ENCODE measurements at places on chromosomes 7 and 10.

DNA sequence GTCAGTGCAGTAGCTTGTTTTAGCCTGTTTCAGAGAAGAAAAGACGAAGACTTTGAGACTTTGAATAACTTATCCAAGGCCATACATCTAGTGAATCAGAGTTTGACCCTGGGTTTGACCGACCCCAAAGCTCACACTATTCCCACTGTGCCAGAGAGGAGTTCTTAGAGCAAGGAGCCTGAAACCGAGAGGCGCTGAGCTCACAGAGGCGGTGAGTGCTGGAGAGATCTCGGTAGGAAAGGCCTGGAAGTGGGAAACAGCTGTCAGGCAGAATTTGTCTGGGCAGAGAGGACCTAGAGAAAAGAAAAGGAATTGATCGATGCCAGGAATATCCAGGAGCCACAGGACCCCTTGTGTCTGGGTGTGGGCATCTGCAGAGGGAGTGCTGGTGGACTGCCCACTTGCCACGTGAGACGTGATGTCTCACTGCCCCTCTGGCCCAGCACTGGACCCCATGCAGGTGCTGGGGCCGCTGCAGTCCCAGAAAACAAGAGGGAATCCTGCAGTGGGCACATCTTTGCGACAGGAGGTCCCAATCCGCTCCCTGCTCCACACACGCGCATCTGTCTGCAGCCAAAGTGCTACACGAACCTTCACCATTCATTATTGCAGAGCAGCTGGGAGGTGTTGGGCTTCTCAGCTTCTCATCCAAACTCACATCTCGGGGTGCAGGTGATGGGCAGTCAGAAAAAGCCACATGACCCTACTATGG lies 6.2 kb downstream of the CALML3 start:
- no peak for DNase-seq

DNA sequence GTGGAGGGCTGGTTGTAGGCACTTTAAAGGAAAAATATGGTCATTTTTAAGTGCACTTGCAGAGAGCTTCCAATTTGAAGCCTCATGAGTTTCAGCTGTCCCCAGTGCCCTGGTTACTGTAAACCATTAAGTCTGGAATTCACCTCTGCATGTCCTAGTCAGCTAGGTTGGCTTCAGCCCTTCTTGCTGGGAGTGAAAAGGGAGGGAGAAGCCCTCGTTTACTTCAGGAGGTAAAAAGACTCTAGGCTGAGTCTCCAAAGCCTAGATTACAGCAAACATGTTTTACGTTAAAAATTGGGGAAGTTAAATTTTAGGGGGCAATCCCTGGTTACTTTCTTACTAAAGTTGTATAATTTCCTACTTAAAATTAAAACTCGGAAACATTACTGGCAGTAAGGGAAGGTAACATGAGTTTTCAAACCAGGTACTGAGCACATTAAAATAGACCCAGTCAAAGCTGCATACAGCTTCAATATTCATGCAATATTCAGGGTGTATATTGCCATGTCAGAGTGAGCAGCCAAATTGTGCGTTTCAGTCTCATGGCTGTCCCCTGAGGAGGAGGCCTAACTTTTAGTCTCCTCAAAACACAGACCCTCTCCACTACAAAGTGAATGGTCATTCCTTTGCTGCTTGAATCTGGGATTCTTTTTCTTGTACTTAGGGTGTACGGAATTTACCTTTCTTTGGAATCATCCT lies 156.7 kb downstream of the PRKG1 start:
- no peak for DNase-seq

- DNase-seq: no peak
These were observed 41.2 kb downstream of the NRCAM start for GRCh38 chr7:108415084-108415483.

DNA sequence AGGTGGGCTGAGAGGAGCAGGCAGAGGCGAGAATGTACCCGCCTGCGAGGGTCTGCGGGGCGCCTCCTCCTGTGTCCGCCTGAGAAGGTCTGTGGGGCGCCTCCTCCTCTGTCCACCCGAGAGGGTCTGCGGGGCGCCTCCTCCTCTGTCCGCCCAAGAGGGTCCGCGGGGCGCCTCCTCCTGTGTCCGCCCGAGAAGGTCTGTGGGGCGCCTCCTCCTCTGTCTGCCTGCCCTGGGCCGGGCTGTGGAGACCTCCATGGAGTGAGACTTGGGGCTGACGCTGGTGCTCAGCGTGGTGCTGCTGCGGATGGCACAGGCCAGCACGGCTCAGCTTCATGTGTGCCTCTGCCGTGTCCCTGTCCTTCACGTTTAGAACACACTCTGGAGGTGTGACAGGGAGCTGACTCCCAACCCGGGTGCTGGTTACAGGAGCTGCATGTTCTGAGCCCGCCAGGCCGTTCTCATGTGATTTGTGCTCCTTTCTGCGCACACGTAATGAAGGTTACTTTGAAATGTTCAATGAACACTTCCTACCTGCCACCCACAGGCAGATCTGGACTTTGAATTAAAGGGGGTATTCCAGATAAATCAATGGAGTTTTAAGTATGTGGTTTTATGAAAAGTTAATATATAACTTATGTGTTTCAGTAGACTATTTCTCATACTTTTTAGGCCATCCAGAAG lies 20.5 kb upstream of the GET4 start:
- no peak for DNase-seq

GRCh38 chr7:91720260-91720937 lies 160.1 kb downstream of the MTERF1 start:
- no peak for DNase-seq

DNA sequence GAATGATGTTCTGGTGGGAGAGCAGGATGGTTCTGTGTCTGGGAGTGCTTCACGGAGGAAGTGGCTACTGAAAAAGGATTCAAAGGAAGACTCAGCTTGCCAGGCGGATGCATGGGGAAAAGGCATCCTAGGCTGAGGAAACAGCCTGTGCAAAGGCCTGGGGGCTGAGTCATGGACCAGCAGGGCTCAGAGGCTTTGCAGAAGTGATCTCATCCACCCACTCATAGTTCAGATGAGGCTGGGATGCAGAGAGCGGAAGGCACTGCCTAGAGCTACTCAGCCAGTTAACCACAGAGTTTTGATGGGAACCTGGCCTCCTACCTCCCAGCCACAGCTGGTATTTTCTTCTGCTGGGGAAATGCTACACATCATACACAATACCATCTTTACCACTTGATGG lies 15.8 kb upstream of the ADAMTS14 start:
- DNase-seq: no peak

DNA sequence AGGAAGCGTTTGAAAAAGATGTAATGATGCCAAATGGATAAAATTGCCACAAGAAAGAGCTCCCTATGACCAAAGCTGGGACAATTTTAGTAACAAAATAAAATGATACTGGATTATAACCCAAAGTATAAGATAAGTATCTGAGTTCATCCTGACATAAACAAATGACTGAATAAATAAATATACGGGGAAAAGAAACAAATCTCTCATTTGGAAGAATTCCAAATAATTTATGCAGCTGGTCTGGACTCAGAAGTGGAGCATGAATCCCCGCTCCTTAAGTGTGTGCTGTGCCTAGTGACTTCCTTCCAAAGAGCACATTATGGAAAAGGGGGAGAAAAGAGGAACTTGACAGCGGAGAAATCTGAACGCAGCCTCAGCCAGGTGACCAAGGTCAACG lies 186.2 kb downstream of the RAMP3 start:
- no peak for DNase-seq

DNA sequence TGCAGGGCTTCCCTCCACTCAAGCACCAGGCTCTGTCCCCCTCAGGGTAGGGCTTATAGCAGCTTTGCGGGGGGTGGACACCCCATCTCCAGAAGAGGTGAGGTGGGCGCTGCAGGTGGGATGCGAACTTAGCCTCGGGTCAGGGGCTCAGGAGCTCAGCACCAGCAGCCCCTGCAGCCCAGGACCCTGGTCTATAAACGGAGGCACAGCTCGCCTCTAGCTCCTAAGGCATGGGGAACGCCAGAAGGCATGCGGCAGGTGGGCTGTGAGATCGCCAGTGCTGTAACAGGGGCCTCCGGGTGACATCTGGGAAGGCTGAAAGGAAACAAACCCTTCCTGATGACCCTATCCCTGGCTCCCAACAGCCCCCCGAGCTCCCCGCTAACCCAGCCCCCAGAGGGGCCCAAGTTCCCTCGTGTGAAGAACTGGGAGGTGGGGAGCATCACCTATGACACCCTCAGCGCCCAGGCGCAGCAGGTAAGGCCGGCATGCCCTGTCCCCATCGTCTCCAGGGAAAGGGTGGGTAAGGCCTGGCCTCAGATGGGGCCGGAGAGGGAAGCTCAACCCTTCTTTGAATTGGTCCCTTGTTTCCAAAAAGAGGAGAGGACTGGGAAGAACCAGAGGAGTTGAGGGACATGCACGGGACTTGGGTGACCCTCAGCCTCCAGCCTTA lies 4.2 kb downstream of the NOS3 start:
- DNase-seq: no peak
